ENCODE measurements at places on chromosomes 4 and X.

GRCh38 chrX:69505772-69506616, 1.9 kb downstream of the NALF2 start:
- DNase-seq, result no peak

DNA sequence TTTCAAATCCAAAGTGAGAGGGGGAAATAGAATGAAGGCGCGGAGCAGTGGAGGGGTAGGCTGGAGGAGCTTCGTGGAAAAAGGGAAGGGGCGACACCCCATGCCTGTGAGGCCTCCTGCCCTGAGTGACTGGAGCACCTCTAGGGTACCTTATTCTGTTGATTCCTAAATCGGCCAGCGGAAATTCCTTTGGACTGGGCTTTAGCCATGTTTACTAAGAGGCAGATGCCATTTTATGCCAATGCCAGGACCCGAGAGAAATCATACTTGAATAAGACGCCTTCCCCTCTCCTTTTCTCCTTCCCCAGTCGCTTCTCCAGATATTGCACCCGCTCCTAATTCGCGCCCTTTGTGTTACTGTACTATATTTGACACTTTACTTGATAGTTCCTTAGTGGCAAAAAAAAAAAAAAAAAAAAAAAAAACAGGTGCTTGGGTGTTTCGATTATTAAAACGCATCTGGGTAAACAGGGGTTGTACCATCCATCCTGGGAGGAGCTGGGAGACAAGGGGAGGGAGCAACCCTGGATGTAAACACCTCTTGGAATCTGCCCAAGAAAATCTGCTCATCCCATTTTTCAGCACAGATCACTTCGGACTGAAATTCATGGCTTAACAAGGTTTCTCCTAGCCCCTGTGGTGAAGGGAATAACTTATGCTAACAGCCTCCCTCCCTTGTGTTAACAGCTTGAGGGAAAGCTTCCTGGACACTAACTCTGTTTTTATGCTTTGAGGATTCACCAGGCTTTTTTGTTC, 1.5 kb downstream of the BMP3 start:
- DNase-seq, result no peak

DNA sequence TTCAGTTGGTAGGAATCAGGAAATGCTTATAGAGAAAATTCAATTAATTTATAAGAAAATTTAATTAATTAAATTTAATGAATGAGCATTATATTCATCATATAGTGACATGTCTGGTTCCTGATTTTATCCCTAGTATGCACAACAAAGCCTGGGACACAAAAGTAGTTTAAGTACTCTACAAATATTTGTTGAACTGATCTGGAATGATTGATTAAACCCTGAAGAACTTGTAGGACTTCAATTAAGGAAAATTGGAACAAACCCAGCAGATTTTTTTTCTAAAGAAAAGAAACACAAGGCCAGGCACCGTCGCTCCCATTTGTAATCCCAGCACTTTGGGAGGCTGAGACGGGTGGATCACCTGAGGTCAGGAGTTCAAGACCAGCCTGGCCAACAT, 4.5 kb upstream of the APELA start:
- DNase-seq, result no peak

DNA sequence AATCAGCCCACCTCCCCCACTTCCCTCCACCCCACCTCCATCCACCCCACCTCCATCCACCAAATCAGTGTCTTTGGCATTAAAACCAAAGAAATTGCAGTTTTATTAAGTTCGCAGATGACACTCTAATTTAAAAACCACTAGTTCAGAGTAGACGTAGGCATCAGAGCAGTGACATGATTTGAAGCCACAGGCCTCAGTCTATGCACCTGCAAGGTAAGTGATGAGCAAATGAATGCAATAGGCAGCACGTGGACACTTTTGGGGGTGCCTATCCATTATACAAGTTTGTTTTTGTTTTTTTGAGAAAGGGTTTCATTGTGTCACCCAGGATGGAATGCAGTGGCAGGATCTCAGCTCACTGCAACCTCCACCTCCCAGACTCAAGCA, 88.0 kb upstream of the TRIM2 start:
- no peak for DNase-seq

DNA sequence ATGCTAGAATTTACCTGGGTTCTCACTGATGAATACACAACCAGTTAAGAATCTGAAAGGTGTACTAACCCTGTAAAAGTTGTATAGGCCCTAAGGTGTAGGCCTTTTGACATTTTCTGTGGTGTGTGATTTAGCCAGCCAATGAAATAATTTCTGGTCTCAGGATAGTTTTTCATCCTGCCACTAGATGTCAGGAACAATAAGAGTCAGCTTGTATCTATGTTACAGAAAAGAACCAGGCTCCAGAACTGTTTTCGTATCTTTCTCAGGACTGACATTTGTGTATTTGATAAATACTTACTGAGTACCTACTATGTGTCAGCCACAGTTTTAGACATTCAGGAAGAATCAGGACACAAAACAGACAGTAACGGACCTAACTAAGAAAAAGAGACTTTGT, 673.6 kb upstream of the TENM3 start:
- DNase-seq, result peak; percentile 23

- DNase-seq, result no peak
Observed at GRCh38 chrX:19673375-19674040, 158.2 kb upstream of the MAP3K15 start.

GRCh38 chr4:15690020-15690809, 8.6 kb downstream of the FAM200B start:
- DNase-seq, result no peak
